ENCODE measurements at places on chromosomes 16 and 17. TPM values are rescaled to one million over a fixed set of nuclear protein-coding genes. Genes with fewer than 3 reads are reported as not detected.

The CES3 gene
- 0.33 TPM for total RNA-seq

The MEOX1 gene
- total RNA-seq = 6.6 TPM

DNA sequence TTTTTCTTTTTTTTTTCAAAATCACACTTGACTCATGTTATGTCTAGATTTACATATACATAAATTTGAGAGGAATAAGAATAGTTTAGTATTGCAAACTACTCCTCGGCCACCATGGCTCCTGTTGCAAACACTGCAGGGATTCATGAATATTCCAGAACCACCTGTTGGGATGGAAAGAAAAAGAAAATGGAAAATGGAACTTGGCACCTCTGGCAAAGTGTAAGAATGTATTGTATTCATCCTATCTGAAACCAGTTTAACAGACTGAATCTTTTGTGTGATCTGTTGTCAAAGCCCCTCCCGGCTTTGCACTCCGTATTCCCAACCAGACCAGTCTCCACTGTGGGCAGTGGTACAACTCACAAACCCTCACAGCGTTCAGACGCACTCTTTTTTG lies 124.4 kb downstream of the SPECC1 start:
- DNase-seq = no peak

DNA sequence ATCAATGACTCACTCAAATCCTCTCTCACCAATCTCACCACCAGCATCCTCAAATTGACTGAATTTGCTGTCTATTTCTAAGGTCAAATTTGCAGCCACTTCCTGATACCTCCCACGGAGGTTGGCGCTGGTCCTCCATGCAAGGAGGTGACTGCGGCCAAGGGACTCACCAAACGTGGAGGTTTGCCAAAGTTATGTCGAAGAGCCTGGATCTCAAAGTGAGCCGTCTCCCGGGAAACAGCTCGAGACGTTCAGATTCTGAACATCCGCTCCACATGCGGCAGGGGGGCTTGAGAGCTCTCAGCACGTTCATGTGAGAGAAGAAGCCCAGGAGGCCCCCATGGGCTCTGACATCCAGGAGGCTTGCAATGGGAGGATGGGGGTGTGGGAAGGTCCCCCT lies 22.6 kb downstream of the LGALS3BP start:
- no peak for DNase-seq

- DNase-seq = no peak
Measured at GRCh38 chr17:74361230-74362068, at the start of gene BTBD17. BTBD17 (minus strand) TSS chr17:74361868; CDS start chr17:74361819, 49 bp downstream.

DNA sequence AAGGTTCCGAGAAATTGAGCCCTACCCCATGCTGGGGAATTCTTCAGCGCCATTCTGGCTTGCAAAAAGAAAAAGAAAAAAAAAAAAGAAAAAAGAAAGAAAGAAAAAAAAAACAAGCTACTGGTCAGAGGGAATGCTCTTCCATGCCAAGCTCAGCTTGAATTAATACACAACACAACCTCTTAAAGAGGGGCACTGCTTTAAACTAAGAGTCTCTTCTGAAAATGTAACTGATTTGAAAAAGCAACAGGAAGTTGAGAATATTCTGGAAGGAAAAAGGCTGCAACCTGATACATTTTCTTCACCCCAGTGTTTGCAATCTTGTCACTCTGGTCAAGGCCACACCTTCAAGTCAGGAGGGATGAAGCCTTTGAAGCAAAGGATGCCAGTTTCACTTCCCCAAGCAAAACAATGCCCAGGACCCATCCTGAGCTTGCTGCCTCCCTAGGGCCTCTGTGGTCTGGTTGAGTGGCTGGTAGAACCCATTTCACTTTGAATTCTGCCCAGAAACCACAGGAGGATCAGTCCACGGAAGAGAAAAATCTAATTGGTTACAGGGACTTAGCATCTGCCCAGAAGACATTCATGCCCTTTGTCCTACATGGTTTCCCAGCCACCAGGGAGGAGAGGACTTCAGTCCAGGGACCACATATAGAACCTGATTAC lies 389.7 kb downstream of the SOX9 start:
- DNase-seq = no peak

DNA sequence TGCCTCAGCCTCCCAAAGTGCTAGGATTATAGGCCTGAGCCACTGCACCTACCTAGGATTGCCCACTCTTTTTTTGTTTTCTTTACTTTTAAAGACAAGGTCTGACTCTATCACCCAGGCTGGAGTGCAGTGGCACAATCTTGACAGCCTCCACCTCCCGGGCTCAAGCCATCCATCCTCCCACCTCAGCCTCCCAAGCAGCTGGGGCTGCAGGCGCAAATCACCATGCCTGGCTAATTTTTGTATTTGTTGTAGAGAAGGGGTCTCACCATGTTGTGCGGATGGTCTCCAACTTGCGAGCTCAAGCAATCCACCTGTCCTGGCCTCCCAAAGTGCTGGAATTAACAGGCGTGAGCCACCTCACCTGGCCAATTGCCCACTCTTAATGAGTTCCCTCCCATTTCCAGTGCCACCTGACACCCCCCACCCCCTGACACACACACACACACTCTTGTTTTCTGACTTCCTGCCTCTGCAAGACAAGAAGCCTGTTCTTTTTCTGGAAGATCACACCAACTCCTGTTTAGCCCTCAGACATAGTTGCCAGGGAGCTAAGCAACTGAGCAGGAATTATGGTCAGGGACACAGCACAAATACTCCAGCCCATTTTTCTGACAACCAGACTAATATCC lies 2.6 kb downstream of the OVCA2 start:
- no peak for DNase-seq

- DNase-seq = no peak
Measured at GRCh38 chr17:7290685-7291084, 3.8 kb downstream of the YBX2 start.

The TRPV3 gene
- 0.83 TPM for total RNA-seq

The TMEM114 gene
- not detected for total RNA-seq

DNA sequence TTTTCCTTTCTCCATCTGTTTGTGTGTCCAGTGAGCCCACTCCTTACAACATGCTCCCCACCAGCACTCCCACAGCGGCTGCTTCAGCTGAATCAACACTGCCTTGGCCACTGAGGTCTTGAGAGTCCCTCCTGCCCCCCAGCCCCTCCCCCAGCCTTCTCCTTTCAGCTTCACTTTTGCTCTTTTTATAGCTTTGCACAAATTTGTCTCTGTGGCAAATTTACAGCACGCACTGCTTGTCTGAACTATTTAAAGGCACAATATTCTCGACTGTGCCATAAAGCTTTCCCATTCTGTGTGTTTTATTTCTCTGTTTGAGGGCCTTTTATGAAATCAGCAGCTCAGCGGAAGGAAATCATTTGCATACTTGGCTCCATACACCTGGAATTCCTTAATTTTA lies 579.3 kb downstream of the TOX3 start:
- DNase-seq = no peak

DNA sequence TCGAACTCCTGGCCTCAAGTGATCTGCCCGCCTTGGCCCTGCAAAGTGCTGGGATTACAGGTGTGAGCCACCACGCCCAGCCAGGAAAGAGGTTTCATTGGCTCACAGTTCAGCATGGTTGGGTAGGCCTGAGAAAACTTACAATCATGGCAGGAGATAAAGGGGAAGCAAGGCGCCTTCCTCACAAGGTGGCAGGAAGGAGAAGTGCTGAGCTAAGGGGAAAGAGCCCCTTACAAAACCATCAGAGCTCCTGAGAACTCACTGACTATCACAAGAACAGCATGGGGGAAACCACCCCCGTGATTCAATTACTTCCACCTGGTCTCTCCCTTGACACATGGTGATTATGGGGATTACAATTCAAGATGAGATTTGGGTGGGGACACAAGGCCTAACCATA lies 411.7 kb upstream of the ZFHX3 start:
- DNase-seq = peak; percentile 29

GRCh38 chr16:10362077-10362863 lies 23.6 kb upstream of the ATF7IP2 start:
- DNase-seq = no peak

- DNase-seq = no peak
Measured at GRCh38 chr17:17971431-17972125, 622 bp downstream of the TOM1L2 start.

The RNF166 gene
- 33.5 TPM for total RNA-seq

GRCh38 chr17:81170727-81171494 lies 4.9 kb upstream of the AATK start:
- DNase-seq = no peak

GRCh38 chr16:59121411-59122261 lies 387.5 kb upstream of the GOT2 start:
- no peak for DNase-seq

The SLFN14 gene
- total RNA-seq = not detected

GRCh38 chr17:10117581-10118001 lies 80.8 kb downstream of the GAS7 start:
- DNase-seq = no peak

The BCAR1 gene
- total RNA-seq = 31.6 TPM

DNA sequence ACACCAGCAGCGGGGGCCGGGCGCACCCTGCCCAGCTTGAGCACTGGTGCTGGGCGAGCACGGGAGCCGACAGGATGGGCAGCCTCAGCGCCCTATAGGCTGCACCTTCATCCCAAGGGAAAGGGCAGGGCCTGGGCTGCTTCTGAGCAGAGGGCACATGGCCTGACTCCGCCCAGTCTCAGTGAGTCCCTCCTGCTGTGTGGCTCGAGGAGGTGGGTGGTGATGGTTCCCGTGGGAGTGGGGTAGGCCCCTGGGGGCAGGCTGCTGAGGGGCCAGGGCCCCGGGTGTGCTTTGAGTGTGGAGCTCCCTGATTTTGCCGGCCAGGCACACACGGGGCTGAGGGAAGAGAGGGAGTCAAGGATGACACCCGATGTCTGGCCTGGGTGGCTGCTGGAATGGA lies 37.9 kb downstream of the TSC2 start:
- no peak for DNase-seq

GRCh38 chr17:74702116-74702871 lies 10.4 kb downstream of the CD300LF start:
- DNase-seq = no peak

GRCh38 chr16:88524274-88524972 lies 45.8 kb upstream of the ZC3H18 start:
- DNase-seq = no peak

DNA sequence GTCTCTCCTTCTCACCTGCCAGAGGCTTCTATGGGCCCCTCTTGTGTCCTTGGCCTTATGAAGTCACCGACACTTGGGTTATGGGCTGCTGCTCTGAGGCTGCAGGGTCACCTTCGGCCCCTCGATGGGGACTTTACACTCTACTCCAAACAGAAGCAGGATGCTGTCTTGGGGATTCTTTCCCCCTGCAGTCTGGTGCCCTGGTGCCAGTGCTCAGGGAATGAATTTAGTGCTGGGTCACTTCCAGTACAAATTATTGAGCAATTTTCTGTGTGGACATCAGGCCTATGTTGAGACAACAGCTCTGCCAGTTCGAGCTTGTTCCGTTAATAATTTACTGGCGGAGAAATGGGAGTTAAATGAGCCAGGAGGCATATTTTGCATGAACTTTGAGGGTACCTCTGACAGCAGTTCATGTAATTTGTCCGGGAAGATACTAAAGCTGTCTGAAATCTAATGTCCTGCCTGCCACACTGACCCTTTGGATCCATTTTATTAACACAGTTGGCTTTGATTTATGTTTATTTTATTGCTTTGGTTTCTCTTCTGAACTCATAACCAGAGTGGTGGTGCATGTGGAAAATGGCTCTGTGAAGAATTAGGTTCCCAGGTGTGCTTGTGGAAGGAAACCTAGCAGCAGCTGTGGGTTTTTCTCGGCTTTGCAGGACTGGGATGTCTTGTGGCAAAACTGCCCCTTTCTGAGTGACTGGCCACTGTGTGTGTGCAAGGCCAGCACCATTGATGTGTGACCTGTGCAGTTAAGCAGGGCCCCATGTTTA lies 34.1 kb upstream of the DHX8 start:
- no peak for DNase-seq

The ARL17B gene
- 11.6 TPM for total RNA-seq

The KRT38 gene
- not detected for total RNA-seq

The TBC1D3E gene
- not detected for total RNA-seq

The HEXD gene
- total RNA-seq = 27.1 TPM

GRCh38 chr17:62150471-62150870 lies 85.4 kb upstream of the MED13 start:
- no peak for DNase-seq

- DNase-seq = no peak
Measured at GRCh38 chr17:20987511-20987910, 55.3 kb downstream of the USP22 start.

DNA sequence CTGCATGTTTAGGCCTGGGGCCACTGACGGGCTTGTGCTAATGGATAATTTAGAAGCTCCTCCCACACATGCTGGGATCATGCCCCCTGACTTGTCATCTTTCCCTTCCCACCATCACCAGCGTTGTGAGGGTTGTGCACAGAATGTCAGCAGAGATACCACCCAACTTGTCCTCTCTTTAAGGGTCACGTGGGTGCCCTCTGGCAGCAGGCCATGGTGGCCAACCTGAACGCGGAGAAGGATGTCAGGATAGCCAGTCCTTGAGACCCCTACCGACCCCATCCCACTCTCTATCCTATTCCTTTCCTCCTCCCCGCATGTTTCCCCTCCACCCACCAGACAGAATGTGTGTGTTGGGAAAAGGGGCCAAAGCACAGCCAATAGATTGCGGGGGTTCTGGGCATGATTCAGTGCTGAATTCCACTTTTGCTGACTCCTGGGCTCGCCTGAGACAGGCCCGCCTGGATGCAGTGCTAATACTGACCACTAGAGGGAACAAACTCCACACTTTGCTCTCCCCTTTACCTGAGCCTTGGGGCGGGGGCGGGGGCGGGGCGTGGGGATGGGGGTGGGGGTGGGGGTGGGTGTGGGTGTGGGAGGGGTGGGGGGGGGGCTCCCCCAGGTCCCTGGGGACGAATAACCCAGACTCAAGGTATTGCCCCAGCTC lies at the start of gene GH2:
TSS of gene GH2 (minus strand) at position 10 of the 667 bp plus-strand sequence. CDS start 143 bp downstream, outside the sequence.
- no peak for DNase-seq

The MAP2K6 gene
- total RNA-seq = 1.6 TPM

The WFIKKN2 gene
- 0.42 TPM for total RNA-seq

The MT1A gene
- total RNA-seq = not detected

DNA sequence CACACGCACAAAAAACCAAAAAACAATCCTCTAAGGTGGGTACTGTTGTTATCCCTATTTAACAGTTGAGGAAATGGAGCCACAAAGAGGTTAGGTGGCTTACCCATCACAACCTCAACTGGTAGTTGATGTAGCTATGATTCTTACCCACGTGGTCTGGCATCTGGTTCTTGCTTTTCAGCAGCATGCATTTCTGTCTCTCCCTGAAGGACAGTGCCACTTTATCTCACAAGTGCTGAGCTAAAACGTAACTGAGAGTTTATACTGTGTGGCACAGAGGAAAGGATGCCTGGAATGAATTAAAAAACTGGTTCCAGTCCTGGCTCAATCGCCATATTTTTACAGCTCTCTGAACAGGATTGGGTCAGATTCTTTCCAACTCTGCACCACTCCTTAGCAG lies 1.9 kb upstream of the CORO6 start:
- DNase-seq = no peak

- DNase-seq = no peak
Measured at GRCh38 chr17:79841369-79842135, 2.3 kb upstream of the CBX4 start.

The TBC1D3H gene
- not detected for total RNA-seq

DNA sequence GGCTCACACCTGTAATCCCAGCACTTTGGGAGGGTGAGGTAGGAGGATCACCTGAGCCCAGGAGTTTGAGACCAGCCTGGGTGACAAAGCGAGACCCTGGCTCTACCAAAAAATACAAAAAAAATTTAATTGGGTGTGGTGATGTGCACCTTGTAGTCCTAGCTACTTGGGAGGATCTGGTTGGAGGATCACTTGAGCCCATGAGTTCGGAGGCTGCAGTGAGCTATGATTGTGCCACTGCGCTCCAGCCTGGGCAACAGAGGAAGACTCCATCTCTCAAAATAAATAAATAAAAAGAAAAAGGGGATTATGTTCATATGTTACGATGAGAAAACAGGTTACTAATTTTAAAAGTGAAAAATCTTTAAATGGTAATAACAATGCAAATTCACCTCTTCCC lies 996 bp downstream of the MLKL start:
- no peak for DNase-seq

Data from esophagus muscularis mucosa (tissue), 4 donors.